ENCODE measurements at places on chromosomes 2 and 18.

GRCh38 chr18:3175195-3175758 lies 44.5 kb downstream of the MYOM1 start:
- no peak for DNase-seq

DNA sequence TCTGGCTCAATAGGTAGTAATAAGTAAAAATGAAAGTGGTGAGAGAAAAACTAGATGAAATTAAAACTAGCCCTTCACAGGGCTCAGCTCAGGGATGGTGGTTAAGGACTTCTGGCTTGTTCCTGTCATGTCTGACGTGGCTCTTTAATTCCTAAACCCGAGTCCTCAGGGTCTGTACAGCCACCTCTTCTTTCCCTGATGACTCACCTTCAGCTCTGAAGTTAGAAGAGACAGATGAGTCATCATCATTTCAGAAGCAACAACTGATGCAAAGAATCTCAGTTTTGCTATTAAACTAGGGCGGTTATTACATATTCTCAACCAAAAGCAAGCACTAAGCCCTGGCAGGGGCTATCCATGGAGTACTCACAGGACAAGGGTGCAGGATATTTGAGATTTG lies 24.0 kb upstream of the ITGB6 start:
- no peak for DNase-seq

GRCh38 chr2:71619230-71619741 lies 165.9 kb downstream of the DYSF start:
- DNase-seq = no peak

GRCh38 chr2:192345287-192345686 lies 150.6 kb upstream of the TMEFF2 start:
- DNase-seq = no peak

- DNase-seq = no peak
Measured at GRCh38 chr2:71551631-71551915, 98.2 kb downstream of the DYSF start.

GRCh38 chr2:18057657-18058056 lies 179.2 kb downstream of the KCNS3 start:
- no peak for DNase-seq

DNA sequence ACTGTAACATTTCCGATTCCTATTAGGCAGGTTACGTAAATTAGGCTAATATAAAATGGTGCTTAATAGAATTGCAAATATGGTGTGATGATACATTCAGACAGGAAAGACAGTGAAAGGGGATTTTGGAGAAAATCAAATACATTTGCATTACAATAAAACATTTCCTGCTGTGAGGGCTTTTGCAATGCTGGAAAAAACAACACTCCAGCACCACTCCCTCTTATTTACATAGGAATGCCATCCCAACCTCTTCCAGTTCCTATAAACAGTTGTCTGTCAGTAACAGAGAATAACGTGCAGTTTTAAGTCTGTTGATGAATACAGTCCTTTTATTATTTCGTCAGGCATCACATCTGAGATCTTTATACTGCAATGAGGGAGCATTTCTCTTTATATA lies 298.8 kb upstream of the FANCL start:
- DNase-seq = no peak

DNA sequence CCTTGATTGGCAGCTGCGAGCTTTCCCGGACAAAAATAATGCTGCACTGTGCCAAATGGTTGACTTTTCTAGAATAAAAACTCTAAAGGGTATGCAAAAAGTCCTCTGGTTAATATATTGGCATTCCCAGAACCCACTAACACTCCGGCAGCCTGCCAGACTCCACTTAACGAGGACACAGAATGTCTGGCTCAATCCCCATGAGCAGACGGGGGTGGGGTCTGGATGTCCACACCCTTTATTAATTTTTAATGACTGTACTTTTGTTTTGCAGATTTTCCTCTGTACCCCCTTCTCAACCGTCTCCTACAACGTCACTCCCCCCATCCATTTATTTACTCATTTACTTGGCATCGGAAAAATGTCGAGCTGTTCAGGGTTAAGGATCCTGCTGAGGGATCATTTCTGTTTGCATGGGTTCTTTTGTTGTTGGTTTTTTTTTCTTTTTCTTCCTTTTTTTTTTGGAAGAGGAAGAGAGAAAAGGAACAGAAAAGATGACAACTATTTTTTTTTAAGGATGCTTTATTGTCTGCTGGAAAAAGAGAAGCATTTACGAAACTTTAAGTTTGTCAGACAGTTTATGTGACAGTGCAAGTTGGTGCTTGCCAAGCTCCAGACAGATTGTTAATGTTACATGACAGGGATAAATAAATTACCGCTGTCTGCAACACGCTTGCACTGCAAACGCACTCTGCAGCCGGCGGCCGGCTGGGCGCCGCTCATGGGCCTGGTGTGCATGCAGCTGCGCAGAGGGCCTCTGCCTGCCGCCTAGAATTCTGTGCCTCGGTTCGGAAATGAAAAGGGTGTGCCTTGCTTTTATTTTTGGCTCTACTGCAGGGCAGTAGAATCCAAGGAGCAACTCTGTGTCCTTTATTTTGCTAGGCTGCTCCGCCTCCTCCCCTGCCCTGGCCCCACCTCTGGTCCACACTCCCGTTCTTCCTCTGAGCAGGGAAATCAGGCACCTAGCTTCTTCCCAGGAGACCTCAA lies 3.6 kb downstream of the LDLRAD4 start:
- DNase-seq = no peak

DNA sequence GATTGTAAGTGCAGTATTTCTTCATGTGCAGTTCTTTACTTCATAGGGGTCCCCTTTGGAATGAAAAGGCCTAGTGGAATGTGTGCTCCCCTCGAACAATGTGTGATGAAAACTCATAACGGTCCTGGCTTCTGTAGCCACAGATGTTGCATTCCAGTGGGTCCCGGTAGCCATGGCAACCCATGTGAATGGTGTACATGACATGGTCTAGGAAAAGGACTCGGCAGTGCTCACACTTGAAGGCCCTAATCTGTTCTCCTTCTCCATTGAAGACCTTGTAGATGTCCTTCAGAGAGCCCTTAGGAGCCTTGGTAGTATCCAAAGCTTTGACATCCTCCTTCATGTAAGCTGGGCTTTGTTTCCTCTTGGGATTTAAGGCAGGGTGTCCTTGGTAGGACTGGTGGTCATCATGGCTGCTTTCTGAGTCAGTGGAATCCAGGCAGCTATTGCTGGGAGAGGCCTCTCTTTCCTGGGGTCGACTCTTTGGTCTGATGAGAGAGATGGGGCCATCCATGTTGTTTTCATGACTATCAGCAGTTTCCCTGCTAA lies 144.0 kb downstream of the IKZF2 start:
- no peak for DNase-seq

DNA sequence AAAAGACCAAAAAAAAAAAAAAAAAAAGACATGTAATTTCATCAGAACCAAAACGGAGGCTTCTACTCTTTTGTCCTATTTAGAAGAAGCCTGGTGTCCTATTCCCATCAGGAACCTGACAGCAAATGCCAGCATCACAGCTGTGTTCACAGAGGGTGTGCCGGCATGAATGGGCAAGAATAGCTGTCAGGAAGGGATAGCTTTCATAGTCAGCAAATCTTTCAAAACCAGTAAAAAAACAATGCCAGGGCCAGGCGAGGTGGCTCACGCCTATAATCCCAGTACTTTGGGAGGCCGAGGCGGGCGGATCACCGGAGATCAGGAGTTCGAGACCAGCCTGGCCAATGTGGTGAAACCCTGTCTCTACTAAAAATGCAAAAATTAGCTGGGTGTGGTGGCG lies 231.8 kb upstream of the PXDN start:
- DNase-seq = no peak

GRCh38 chr2:10829299-10829698 lies 16.7 kb upstream of the PDIA6 start:
- no peak for DNase-seq

GRCh38 chr2:239596792-239597191 lies 196.0 kb upstream of the HDAC4 start:
- DNase-seq = no peak

GRCh38 chr18:57404345-57404744 lies 30.8 kb upstream of the ONECUT2 start:
- DNase-seq = no peak

GRCh38 chr2:17133052-17133671 lies 385.1 kb downstream of the RAD51AP2 start:
- no peak for DNase-seq

GRCh38 chr2:211204456-211204855 lies 648.1 kb downstream of the CPS1 start:
- DNase-seq = no peak

DNA sequence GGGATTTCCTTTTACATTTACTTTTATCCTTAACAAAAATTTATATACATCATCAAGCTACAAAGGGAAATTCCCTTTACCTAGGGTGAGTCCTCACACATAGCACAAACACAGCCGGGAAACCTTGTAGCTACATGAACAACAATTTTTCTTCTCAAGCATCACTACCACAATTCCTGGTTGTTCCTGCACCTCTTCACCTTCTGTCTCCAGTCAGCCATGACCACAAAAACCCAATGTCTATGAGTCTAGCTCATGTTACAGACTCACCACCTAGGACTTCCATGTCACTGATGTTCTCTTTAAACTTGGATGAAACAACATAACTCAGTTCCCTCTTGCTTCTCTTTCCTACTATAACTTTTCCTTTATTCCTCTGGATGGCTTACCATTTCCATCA lies 460.4 kb downstream of the MBD2 start:
- DNase-seq = no peak

DNA sequence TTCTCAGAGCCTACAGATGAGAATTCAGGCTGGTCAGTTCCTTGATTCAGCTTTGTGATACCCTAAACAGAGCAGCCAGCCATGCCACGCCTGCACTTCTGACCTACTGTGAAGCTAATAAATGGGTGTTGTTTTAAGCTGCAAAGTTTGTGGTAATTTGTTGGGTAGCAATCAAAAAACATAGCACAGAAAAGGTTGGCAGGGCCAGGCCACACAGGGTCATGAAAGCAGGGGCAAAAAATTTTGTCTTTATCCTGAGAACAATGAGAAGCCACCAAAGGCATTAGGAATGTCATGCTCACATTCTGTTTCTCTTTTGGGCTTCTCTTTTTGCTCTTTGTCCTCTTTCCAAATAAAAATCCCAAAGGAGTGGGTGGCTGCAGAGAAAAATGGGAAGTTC lies 385.9 kb downstream of the TXNL1 start:
- no peak for DNase-seq

Measured in GDM1 (cell line).